ENCODE measurements at places on chromosomes 11 and 22.

- no peak for DNase-seq
Measured at GRCh38 chr22:24140357-24140756, 40.9 kb upstream of the SUSD2 start.

GRCh38 chr11:114211444-114212121 is 84.6 kb upstream of the NNMT start:
- DNase-seq: no peak

GRCh38 chr11:19055016-19055415 is 5.5 kb downstream of the MRGPRX2 start:
- no peak for DNase-seq

GRCh38 chr11:61551634-61552033 is 29.2 kb downstream of the SYT7 start:
- DNase-seq: no peak

DNA sequence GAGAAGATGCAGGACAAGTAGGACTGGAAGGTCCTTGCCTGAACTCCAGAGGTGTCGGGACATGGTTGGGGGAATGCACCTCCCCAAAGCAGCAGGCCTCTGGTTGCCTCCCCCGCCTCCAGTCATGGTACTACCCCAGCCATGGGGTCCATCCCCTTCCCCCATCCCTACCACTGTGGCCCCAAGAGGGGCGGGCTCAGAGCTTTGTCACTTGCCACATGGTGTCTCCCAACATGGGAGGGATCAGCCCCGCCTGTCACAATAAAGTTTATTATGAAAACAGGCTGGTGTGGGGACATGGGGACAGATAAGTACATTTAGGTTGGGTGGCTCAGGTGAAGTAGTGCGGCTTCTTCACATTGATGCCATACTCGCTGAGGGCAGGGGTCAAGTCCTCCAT is 1.4 kb downstream of the TAF10 start:
- no peak for DNase-seq

GRCh38 chr11:126318574-126319373 is 14.9 kb downstream of the DCPS start:
- peak; percentile 96 for DNase-seq

DNA sequence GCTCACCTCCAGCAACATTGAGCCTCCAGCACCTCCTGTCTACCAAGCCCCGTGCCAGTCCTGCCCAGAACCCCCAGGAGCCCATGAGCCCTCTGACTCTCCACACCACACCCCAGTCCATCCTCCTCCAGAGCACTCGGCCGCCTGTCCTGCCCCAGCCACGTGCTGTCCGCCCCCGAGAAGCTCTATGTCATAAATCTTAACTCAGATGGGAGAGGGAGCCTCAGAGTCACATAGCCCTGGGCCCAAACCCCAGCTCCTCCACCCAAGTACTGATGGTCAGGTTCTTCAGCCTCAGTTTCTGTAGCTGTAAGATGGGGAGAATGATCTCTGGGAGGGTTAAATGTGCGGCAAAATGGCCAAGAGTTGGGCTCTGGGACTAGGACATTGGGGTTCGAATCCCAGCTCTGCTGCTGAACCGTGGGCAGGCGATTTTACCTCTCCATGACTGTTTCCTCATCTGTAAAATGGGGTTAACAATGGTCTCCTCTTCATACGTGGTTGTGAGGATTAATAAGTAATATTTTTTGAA is 27.8 kb downstream of the CYTH4 start:
- DNase-seq: no peak

GRCh38 chr11:117606211-117606610 is 190.8 kb downstream of the DSCAML1 start:
- no peak for DNase-seq

DNA sequence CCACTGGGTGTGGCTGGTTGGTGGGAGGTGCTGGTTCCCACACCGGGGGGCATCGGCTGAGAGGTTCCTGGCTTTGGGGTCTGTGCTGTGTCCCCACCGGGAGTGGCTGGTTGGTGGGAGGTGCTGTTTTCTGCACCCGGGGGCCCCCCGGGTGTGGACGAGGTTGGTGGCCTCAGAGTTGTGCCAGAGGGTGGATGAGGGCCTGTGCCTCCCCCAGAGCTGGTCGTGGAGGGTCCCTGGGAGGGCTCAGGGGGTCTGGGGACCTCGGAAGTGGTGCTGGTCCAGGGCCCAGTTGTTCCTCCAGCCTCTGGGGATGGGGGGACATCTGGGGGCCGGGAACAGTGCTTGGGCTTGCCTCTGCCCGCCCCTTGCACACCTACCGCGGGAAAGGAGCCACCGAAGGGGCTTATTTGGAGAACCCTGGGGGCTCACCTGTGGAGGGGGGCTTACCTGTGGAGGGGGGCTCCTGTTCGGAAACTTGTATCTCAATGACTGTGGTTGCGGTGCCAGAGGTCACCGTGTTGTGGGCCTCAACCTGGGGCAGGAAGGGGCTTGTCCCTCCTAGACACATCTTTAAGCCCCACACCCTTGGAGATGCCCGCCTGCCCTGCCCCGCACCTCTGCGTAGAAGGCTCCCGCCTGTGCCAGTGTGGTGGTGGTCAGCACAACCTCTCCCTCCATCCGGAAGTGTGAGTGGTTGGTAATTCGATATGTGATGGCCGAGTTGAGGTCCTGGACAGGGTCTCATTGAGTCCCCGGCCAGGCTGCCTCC is 3.3 kb upstream of the IRF7 start:
- no peak for DNase-seq

DNA sequence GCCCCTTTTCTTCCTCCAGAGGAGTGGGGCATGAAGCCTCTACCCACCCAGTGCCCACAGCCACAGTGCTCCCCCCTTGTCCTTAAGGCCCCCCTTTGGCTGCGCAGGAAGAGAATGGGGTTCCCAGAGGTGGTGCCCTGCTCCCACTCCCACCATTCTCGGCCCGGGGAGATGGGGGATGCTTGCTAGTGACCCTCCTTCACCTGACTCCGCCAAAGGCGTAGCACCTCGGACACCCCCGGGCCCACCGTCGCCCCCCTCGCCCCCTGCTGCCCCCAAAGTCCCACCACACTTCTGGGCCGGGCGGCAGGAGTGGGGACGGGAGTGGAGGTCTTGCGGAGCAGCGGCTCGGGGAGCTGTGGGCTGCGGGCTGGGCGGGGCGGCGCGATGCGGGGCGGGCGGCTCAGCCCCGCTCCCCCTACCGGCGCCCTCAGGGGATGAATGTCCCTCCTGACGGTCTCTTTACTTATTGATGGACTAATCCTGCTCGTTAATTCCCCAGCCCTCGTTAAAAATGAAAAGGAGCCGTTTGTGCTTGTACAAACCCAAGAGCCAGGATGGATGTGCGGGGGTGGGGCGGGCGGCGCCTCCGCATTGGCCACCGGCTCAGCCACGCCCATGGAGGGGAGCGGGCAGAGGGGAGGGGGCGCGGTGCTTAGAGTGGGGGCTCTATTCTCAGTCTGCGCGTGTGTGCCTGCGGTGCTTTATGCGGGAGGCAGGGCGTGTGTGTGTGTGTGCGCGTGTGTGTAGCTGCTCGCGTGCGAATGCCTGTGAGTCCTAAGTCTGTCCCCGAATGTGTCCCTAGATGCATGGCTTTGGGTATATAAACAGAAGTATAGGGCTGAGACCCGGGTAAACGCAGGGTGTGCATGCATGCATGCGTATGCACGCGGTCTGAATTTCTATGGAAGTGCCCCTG is 25.6 kb downstream of the SYT7 start:
- DNase-seq: no peak

DNA sequence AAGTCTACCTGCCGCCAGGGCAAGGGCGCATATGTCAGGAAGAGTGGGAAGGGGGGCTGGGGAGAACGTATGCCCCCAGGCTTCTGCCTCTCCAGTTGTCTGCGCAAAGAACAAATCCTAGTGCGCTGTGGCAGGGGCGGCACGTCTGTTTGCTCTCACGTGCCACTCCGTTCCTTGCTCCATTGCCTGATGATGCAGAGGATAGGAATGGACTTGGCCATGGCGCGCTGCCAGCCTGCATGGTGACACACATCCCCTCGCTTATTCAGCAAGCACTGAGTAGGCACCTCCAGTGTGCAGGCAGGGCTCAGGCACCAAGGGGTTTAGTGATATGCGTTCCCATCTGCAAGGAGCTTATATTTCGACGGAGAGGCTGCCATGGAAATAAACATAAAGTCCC is 45.4 kb upstream of the SLC22A12 start:
- DNase-seq: no peak

- DNase-seq: no peak
Measured at GRCh38 chr22:42313804-42314581, 43.5 kb upstream of the TCF20 start.

DNA sequence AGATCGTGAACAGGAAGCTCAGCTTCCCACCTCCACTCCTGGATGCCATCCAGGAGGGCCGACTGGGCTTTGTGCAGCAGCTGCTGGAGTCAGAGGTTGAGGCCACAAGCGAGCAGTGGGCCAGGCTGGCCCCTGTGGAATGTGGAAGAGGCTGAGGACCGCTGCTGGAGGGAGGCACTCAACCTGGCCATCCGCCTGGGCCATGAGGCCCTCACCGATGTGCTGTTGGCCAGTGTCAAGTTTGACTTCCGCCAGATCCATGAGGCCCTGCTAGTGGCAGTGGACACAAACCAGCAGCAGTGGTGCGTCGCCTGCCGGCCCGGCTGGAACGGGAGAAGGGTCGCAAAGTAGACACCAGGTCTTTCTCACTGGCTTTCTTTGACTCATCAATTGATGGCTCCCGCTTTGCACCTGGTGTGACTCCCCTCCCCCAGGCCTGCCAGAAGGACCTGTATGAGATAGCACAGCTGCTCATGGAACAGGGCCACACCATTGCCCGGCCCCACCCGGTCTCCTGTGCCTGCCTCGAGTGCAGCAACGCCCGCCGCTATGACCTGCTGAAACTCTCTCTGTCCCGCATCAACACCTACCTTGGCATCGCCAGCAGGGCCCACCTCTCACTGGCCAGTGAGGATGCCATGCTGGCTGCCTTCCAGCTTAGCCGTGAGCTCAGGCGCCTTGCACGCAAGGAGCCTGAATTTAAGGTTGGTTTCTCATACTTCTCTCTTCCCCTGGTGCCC is 24.9 kb downstream of the ART5 start:
- DNase-seq: peak; percentile 34

DNA sequence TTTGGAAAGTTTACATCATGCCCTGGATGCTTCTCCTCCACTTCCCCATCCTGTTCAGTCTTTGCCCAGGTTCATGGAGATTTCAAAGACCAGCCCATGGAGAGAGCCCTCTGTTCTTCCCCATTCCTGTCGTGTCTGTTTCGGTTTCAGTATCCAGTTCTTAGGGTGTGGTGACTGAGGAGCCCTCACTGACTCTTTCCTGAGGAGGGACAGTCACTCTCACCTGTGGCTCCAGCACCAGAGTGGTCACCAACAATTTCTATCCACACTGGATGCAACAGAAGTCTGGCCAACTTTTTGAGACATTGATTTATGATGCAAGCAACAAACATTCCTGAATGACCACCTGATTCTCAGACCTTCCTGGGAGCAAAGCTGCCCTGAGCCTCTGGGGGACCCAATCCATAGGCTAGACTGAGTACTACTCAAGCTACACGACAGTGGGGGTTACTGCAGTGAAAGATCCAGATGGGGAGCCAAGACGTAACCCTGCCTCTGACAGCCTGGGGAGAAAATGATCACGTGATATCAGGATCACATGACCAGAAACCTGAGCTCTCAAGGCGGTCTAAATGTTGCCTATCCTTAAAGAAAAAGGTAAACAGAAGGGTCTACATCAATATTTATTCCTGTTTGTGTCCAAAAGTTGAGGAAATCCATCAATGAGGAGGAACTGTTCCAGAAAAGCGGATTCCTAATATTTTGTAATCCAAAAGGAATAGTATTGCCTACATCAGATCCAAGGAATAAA is 76.2 kb upstream of the VPREB1 start:
- DNase-seq: peak; percentile 10

- DNase-seq: no peak
Measured at GRCh38 chr11:19843079-19843478, 130.4 kb downstream of the NAV2 start.

DNA sequence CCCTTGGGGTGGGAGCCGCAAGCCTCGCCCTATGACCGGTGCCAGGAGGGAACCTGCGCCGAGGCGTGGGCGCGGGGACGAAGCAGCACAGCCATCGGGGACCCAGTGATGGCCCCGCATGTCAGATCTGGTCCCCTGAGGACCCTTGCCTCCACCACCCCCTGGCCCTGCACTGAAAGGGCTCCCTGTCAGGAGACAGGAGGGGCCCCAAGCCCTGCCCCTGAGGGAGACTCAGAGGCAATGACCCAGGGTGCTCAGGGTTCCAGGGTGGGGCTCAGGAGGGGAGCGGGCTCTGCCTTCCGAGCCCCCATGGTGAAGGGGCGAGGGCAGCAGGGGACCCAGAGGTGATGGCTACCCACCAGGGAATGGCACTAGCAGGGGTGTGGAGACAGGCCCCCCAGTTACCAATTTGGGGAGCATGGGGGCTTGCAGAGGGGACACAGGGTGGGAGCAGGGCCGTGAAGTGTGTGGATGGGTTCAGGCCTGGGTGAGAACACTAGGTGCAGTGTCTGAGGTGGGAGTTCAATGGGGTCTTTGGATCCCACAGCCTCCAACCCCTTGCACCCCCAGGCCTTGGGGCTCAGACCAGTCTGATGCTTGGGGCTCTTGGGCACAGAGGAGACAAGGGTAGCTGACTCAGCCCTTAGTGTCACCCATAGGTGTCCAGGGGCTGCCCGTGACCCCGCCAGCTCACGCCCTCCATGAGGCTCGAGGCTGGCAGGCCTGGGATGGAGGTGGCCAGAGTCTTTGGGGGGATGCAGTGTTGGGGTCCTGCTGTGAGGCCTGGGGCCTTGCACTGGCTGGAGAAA is 499 bp downstream of the LRRC56 start:
- no peak for DNase-seq

DNA sequence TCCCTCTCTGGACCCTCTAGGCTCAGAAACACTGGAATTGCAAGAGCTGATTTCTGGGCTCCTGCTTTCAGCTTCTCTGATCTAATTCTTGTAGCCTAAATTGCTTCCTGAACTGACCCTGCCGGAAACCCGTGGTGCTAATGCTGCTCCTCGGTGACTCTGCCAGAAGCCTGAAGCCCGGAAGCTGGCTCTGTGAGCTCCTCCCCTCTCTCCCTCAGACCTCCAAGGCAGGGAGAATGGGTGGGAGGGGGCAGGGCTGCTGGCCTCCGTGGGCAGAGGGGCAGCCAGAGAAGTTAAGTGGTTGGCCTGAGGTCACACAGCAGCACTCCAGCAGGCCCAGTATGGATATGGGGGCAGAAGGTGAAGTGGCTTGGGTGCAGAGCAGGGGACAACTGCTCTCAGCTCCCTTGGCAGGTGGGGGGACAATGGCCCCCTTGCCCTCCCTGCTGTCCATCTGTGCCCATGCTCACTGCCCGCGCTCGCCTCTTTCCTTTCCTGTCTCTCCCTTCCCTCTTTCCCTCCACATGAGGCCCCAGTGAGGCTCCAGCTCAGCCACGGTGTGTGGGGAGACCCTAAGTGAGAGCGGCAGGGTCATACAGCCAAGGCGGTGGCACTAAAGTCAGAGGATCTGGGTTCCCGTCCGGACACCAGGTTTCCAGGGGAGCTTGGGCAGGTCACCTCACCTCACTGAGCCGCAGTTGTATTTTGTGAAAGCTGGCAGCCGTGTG is 16.2 kb downstream of the CAPN5 start:
- peak; percentile 32 for DNase-seq

- peak; percentile 84 for DNase-seq
Measured at GRCh38 chr11:91081440-91082043, 858.7 kb upstream of the CHORDC1 start.

GRCh38 chr11:30774496-30775232 is 188.5 kb upstream of the MPPED2 start:
- no peak for DNase-seq

- no peak for DNase-seq
Measured at GRCh38 chr11:16184588-16184987, 171.8 kb downstream of the SOX6 start.

- DNase-seq: no peak
Measured at GRCh38 chr11:81870066-81870412, 863.6 kb downstream of the FAM181B start.

GRCh38 chr11:117825538-117826189 is 1.1 kb upstream of the FXYD2 start:
- DNase-seq: no peak

Measured in muscle of back (tissue), 13 donors.